IPS-NIHi11 (cell line): ENCODE measurements at places on chromosomes 6 and 20.

DNA sequence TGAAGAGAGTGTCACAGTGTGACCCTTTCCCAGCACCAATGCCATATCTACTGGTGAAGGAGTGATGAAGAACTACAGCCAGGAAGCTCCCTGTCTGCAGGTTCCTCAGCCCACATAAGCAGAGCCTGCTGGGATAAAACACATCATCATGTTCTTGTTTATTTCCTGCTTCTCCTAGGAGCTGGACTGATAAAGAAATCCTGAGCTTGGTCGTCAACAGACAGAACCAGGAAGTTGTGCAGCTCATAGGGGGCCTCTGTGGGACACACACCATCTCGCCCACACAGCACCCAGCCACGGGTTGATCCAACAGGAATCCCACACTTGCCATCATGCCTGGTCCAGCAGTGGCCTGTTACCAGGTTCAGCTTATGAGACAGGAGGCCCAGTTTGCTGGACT, 2.8 kb upstream of the CSTL1 start:
- DNase-seq, result no peak

GRCh38 chr20:2207770-2208097, 88.1 kb upstream of the TGM3 start:
- no peak for DNase-seq

- no peak for DNase-seq
Measured at GRCh38 chr20:2804041-2804828, 3.8 kb upstream of the CPXM1 start.

DNA sequence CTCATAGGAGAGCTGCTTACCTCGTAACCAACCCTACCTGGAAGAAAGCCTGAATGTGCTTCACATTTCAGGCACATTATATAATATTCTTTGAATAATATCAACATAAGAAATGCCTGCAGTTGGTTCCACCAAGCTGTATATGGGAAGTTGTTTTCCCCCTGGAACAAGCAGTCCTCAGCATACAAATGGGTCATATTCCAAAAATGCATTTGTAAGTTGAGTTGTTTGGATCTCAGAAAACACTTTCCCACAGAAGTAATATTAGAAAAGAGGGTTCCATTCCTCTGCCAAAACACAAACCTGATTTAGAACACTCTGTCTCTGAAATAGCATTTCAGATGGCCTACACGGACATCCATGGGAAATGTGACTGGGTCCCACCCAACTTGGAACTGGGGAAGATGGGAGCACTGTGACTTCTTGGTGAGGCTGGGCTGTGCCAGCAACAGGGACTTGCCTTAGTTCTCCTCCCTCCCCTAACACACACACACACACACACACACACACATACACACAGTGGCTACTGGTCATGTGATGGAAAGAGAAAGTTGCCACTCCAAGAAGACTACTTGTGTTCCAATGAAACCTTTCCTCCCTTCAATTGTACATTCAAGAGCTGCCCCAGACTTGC, 11.4 kb upstream of the RCAN2 start:
- DNase-seq, result no peak
